ENCODE measurements at places on chromosomes 6 and 20.
A peak's percentile ranks its signal among the peaks of the same experiment; 100 is the strongest.

DNA sequence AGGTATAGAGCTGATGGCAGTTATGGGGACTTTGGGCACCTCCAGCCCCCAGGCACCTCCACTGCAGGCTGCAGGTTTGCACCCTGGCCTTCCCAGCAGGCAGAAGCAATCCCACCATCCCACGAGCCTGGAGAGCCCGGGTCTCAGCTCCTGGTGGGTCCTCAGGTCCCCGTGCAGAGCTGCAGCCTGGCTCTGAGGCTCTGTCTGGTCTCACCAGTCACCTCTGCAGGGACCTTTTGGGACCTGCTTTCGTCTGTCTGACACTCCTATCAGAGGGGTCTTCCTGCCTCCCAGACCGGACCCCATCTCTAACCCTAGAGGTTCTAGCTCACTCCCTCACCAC lies 41.9 kb downstream of the FGD2 start:
- DNase-seq: no peak

DNA sequence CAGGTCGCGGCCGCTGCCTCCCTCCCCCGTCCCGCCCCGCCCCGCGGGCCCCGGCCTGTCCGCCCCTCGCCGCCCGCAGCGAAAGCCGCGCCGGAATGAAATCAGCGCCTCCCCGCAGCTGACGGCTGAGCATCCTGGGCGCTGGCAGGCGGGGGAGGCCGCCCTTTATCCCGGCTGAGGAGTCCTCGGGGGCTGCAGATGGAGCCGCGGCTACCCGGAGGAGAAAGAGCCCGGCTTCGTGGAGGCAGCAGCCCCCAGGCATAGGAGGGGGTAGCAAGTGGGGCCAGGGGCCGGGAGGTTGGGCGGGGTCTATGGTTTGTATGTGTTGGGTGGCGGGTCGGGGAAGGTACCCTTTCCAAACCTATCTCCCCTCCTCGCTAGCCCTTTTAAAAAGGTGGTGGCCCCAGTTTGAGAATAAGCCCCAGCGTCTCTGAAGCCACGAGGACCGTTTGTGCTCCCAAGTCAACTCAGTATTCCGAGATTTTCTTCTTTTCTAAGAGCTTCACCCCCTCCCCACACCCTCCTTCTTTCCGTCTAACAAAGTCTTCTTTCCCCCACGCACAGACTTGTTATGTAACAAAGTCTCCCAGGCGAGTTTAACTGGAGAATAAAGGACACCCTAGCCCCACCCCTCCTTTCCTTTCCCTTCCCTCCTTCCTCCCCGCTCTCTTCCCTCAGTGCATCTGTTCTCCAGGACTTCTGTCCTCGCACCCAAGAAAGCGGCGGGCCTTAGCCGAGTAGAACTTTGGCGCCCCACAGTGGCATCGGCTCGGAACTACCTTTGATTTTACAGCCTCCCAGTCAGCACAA lies 11.0 kb downstream of the POU3F2 start:
- DNase-seq: peak; percentile 96

- no peak for DNase-seq
Observed at GRCh38 chr6:106113256-106113959, 27.3 kb downstream of the PRDM1 start.

DNA sequence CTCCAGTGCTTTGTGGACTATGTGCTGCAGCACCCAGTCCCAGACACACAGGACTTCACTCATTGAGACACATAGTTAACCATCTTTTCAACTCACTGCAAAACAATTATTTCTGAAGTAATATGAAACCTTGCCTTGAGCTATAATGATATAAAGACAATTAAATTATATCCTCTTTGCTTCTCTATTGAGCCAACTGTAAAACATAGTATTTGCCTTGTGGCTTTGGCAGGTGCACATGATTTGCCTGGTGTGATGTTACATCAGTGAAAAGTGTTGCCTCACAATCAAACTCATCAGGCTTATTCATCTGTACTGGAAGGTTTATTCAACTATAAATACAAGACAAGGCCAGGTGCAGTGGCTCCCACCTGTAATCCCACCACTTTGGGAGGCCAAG lies 80.6 kb downstream of the NCOA7 start:
- DNase-seq: no peak

DNA sequence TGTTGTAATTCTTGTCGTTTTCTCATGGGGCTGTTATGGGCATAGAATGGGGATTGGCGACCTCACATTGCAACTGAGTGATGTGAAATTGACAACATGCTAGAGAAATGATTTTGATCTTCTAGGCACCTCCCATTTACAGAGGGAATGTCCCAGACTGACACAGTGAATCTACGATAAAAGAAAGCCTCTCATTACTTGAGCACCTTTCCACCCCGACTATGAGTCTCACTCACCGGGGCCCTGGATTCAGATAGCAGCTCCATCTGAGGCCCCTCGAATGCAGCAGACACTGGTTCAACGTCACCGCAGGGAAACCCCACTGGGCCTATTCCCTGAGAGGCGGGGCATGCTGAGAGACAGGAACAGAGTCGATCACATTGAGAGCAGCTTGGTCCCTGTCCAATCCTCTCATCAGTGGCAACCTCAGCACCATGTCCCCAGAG lies 49.1 kb downstream of the NFATC2 start:
- DNase-seq: no peak

DNA sequence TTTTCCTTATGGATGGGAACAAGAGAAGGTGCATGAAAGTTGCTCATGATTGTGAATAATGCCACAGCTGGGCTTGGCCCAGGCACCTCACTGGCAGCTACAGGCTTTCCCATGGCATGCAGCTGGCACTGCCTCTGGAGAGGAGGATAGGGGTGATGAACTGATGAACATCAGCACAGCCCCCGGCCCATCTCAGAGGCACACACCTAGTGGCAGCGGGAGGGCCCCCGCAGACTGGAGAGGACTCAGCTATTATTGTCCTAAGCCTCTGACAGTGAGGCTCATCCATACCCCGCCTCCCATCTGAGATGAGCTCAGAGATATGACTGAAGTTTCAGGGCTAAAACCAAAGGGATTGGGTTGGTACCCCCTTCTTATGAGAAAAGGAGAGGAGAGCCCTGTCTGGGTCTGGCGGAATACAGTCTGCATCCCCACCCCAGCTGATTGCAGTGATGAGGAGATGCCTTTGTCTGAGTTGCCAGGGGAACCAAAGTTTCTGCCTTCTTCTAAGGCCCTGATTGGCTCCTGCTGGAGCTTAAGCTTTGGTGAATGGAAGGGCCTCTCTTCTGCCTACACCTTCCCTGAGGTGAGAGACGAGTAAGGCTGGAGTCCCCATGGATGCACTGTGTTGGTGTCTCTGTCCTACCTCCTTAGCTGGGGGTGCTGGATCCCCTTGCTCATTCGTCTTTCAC lies 27.6 kb upstream of the EPB41L1 start:
- peak; percentile 81 for DNase-seq

DNA sequence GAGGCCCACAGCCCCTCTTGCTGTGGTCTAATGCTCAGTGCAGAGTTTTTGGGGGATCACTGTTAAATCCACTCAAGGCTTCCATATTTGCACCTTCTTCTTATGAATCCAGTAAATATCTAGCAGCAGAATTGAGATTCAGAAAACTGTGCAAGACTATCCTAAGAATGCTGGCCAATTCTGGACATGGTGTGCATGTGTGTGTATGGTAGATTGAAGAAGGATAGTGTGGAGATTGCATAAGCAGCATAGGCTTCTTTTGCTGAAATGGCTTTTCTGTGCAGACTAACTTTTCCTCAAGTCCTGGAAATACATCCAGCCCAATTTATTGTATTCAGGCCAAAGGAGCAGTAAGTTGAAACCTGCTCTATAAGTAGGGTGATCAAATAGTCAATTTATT lies 39.7 kb downstream of the FBXO9 start:
- peak; percentile 9 for DNase-seq

DNA sequence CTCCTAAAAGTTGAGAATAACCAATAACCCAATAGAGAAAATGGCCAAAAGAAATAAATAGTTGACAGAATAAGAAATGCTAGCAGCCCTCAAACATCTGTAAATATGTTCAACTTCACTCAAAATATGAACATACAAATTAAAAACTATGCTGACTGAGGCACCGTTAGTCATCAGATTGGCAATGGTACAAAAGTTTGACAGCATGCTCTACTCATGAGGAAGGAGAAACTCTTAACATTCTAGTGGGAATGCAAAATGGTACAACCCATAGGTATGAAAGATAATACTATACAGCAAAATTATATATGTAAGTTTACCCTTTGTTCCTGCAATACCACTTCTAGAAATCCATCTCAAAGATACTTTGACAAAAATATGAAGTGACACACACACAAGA lies 1.6 kb upstream of the ZSCAN12 start:
- no peak for DNase-seq

DNA sequence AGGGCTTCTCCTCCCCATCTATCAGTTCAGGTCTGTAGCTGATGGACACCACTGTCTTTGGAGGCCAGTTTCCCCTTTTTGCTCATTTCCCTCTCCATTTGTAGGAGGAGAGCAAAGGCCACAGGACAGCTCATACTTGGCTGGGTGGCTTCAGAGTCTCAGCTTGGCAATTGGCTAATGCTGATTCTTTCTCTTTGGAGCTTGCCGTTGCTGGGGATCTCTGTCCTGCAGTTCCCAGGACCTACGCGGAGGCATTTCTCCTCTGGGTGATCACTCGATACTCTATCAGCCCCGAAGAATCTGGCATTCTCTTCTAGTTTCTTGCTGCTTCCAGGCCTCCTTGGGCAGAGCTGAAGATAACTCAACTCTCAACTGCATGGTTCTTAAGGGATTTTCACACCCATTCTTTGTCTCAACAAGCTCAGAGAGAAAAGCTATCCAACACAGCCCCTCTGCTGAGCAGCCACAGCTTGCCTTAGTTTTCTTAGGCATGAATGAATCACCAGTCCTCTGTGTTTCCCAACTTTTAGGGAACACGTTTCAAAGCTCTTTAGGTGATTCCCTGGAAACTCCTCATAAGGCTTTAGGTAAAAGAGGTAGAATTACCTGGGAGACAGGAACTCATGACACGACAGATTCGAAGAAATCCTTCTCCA lies 19.2 kb upstream of the SSR1 start:
- peak; percentile 66 for DNase-seq

DNA sequence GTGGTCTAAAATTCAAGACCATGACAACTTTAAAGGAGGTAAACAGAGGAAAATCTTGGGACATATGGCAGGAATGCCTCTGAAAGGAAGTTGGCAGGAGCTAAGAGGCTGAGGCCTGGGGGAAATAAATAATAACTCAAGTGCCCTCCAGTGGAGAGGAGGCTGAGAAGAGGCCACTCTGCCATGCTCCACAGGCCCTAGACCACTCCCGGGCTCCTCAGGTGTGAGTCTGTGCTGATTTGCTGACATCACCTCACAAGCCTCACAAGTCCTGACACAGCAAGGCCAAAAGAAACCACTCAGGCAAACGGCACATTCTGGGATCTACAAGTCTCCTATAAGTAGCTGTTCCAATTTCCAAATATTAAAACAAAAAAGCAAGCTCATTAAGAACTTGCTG lies 91.0 kb upstream of the RIPOR2 start:
- peak; percentile 68 for DNase-seq

DNA sequence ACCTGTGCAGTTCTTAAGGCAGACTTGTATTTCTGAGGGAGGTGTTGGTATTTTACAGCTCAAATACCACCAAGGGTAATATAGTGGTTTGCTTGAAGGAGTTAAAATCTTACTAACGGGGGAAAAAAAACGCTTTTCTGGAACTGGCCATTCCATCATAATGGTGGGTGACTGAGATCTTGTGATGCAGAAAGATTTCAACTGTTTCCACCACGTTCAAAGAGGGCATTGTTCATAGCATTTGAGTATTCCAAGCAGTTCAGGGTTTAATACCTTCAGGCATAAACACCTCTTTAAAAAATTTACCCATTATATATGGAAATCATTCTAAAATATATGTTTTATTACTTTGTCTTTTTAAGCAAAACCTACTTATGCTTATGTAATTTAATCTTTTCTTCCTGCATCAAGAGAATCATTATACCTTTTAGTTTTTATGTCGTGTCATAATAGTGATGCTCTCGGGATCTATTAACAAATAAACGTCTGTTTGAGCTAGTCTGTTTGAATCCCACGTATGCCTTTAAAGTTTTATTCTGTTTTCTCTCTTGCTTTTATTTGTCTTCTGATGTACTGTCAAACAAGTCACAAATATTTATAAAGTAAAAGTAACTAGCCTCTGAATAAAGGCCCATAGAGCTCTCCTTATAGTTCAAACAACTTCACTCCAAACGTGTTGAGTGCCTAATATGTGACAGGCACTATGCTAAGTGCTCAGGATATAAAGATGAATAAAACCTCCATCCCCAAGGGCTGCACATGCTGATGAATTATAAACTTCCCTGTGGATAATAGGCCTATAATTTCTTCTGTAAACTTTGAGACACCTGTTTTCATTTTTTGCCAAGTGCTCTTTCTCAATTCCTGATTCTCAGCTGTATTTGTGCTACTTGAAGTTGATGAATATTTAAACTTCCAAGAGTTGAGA lies 298.8 kb upstream of the FERMT1 start:
- DNase-seq: no peak

DNA sequence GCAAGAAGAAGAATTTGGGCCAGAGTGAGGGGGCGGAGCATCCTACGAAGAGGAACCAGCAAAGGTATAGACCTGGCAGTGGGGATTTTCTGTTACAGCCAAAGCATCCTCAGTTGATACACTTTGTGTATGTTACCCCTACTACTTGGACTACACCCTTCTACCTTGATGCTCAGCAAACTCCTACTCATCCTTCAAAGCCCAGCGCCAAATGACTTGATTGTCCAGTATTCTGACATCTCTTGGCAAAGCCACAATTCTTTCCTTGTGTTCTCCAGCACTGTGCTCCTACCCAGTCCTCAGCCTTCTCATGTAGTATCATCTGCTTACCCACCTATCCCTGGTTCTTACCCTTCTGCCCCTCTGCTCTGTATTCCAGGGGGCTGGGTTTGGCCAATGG lies 21.7 kb upstream of the CTNNBL1 start:
- no peak for DNase-seq

DNA sequence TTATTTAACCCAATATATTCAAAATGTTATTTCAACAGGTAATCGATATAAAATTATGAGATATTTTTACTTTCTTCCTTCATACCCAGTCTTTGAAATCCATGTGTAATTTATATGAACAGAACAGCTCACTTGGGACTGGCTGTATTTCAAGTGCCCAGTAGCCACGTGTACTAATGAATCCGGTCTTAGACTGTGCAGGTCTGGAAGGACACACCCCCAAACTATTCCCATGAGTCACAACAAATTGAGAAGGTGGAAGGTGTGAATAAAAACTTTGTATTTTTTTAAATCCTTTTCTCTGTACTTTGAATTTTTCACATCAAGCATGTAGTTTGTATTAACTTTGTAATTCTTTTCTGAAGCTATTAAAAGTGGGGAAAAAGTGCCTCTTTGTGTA lies 2.8 kb downstream of the UNC5CL start:
- no peak for DNase-seq

DNA sequence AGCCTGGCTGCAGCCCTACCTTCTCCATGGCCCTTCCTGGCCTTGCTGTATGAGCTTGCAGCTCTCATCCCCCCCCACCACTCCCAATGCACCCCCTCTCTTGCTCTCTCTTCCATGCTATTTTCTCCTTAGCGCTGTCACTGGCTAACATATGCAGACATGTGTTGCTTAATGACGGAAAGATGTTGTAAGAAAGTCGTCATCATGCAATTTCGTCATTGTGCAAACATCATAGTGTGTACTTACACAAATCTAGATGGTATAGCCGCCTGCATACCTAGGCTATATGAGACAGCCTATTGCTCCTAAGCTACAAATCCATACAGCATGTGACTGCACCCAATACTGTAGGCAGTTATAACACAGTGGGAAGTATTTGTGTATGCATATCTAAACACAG lies 27.0 kb downstream of the ANGPT4 start:
- no peak for DNase-seq

All from endodermal cell (in vitro differentiated cells).